MCF 10A (cell line): ENCODE measurements at places on chromosomes 1 and 21. TPM values are rescaled to one million over a fixed set of nuclear protein-coding genes. Genes with fewer than 3 reads are reported as not detected.
A peak's percentile ranks its signal among the peaks of the same experiment; 100 is the strongest.

- no peak for DNase-seq
- H3K4me3 ChIP-seq, result no peak overlapping the region
- no peaks in the 10 kb centered on the region for H3K4me1 ChIP-seq
- no peak overlapping the region for H3K27ac ChIP-seq
- peaks cover 66% of the 10 kb centered on the region for H3K27me3 ChIP-seq
Observed at GRCh38 chr1:204190212-204191211, 5.8 kb downstream of the KISS1 start.

GRCh38 chr1:7278827-7279765 lies 492.0 kb upstream of the VAMP3 start:
- H3K27ac ChIP-seq, result peak overlapping the region; percentile 62
- H3K4me3 ChIP-seq, result no peak overlapping the region
- peaks cover 36% of the 10 kb centered on the region for H3K4me1 ChIP-seq
- H3K27me3 ChIP-seq, result no peaks in the 10 kb centered on the region
- no peak for DNase-seq

LYPD8 gene
- total RNA-seq, result not detected in 2 replicates

AMY2B gene
- total RNA-seq, result 10.8 and 14.5 TPM in 2 replicates

GRCh38 chr1:145747398-145748247 lies 28.3 kb downstream of the CD160 start:
- no peak overlapping the region for H3K27ac ChIP-seq
- H3K4me1 ChIP-seq, result peaks cover 14% of the 10 kb centered on the region
- no peaks in the 10 kb centered on the region for H3K27me3 ChIP-seq
- H3K36me3 ChIP-seq, result peaks cover 86% of the 10 kb centered on the region
- no peak for DNase-seq
- no peak overlapping the region for H3K4me3 ChIP-seq
